Muscle of arm (tissue), 14 donors: ENCODE measurements at places on chromosomes 6 and 20. TPM values are rescaled to one million over a fixed set of nuclear protein-coding genes. Genes with fewer than 3 reads are reported as not detected.

The SLC17A4 gene
- not detected for polyA plus RNA-seq

The DZANK1 gene
- 2.3 TPM for polyA plus RNA-seq

The NMBR gene
- polyA plus RNA-seq = not detected

The PLN gene
- polyA plus RNA-seq = 11.4 TPM

The RNF144B gene
- 16.1 TPM for polyA plus RNA-seq

The LPA gene
- not detected for polyA plus RNA-seq

The TPD52L1 gene
- 27.7 TPM for polyA plus RNA-seq

DNA sequence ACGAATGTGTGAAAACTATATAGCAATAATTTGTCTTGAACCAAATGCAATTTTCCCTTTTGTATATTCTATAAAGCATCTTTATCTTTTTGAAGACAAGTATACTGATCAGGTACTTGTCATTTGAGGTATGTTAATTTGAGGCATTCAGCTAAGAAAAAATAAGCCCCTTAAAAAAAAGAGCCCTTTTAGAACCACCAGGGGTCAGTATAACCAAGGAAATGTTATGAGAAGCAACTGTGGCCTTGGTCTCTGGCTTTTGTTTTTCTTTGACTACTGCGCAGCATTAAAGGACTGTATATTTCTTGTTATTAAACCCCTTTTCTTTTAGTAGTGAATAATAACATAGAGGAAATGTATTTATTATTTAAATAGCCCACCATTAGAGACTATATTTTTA, 43.1 kb downstream of the CD109 start:
- DNase-seq = peak; percentile 78

GRCh38 chr20:13416531-13416930, 195.5 kb downstream of the ISM1 start:
- no peak for DNase-seq

DNA sequence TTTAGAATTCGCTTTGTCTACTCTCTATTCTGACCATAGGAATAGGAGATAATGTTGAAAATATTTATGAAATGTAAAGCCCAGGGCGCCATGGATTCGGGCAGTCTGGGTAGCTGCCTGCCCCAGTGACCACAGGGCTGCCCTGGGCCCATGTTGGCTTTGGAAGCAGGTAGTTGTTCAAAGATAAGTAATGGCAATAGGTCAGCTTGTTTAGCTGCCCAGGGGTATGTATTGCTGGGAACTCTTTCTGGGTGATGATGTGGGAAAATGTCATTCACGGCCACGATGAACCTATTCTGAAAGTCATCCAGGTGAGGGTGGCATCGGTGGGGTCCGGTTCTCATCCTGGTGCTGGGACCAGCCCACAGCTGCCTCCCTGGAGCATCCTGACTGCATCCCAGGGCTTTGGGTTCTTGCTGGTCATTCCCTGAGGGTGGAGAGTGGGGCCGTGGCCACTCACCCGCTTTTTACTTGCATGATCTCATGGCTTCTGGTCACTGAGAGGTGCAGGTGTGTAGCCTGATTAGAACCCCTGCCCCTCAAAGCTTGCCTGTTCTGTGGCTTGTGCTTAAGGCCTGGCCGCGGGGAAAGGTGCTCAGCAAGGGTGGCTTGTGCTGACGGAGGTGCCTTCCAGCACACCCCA, 102.8 kb downstream of the ERMARD start:
- DNase-seq = no peak

GRCh38 chr6:53578371-53578770, 33.5 kb upstream of the GCLC start:
- DNase-seq = no peak

- peak; percentile 53 for DNase-seq
These were observed 83.2 kb upstream of the FOXC1 start for GRCh38 chr6:1526398-1527072.

DNA sequence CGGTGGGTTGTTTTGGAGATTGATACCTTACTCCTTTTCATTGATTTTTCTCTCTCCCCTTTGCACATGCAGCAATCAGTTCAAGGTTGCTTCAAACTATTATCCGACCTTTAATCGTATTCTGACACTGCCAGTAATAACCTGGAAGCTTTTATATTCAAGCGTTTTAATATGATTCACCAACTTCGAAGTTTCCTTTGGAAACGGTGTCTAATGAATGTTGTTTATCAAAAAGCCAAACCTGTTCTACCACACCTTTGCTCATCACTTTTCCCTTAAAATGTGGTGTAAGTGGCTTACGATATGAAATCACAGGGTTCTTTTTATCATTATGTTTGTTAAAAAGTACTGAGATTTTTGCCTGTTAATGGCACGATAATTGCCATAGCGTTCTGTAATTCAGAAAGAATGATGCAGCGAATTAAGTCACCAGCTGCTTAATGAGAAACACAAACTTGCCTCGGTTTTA, 660 bp downstream of the STXBP5 start:
- no peak for DNase-seq

DNA sequence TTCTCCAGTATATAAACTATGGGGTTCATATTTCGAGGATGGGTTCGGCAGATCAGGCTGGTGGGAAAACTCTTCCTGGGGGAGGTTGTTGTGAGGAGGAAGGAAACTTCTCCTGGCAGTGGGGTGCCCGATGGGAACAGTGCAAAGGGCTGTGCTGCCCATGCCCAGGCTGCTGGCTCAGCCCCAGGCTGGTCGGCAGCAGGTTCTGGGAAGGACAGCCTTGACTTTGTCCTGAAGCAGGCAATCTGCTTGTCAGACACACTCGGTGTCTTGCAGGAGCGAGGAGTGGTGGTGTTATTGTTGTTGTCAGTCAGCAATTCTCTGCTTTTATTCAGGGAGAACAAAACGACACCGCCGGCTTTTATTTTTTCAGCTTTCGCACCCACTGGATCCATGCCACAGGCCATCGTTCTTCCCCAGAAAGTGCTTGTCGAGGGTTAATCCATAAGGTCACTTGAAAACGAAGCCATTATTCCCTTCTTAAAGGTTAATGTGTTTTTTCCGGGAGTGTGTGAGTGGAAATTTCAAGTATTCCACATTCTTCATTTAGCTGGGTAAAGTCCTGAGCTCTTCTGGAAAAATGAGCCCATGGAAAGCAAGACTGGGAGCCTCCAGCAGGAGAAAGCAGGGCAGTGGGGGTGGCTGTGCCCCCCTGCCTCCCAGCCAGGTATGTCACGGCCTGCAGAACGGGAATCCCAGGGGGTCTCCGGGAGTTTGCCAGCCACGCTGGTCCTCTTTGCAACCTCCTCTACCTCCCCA, 57.0 kb upstream of the STX16 start:
- no peak for DNase-seq

DNA sequence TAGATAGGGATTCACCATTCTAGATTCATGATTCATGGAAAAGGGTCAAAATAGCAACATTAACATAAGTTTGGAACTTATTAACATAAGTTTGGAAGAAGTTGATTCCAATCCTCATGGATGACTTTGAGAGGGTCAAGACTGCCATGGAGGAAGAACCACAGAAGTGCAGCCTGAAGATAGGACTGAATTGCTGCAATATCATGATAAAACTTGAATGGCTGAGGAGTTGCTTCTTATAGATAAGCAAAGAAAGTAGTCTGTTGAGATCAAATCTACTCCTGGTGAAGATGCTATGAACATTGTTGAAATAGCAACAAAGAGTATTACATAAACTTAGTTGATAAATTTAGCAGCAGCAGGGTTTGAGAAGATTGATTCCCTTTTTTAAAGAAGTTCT, 62.2 kb downstream of the GMDS start:
- no peak for DNase-seq

DNA sequence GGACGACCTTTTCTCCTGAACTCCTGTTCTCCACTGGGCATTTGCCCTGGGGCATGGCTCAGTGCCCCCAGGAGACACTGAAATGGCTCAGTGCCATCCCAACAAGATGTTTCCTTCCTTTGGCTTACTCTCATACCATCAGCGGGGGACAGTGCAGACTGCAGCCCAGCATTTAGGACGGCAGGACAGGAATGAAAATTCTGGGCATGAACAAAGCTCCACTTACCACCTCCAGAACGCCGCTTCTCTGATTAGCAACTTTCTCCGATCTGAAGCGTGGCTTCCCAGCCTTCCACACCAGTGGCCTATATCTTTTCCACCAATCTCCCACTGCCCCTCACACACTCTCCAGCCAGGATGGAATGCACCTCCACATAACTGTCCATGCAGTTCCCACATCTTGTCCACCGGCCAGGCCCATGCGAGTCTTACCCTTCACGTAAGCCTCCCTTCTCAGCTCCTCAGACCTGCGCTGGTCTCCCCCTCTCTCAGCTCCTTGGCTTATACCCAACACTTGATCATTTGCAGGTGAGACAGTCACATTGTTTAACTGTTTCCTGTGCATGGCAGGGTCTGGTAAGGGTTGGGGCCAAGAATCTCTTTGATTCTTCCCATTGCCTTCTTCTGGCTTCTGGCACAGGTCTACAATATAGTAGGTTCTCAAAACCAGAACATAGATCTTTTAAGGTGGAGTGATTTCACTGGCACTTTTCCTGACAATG, 114.5 kb downstream of the FYN start:
- no peak for DNase-seq

GRCh38 chr6:105569706-105570105, 166.8 kb upstream of the PREP start:
- DNase-seq = no peak

- DNase-seq = no peak
These were observed 21.4 kb downstream of the ARFGEF3 start for GRCh38 chr6:138182939-138183789.

DNA sequence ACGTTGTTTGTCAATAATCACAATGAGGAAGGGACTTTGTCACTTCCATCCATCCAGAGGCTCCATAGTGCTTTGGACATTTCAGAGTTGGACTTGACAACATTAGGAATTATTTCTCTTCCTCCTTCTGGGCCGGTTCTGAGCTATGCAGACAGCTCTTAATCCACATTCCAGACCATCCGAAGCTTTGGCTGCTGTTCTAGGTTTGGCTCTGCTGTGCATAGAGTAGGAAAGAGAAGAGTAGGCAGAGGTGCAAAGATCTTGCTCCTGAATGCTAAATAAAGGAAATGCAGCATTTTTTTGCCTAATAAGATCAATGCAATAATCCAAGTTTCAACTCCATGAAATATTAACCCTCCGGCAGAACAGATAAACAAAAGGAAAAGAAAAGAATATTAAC, 251.8 kb upstream of the PRND start:
- DNase-seq = no peak

DNA sequence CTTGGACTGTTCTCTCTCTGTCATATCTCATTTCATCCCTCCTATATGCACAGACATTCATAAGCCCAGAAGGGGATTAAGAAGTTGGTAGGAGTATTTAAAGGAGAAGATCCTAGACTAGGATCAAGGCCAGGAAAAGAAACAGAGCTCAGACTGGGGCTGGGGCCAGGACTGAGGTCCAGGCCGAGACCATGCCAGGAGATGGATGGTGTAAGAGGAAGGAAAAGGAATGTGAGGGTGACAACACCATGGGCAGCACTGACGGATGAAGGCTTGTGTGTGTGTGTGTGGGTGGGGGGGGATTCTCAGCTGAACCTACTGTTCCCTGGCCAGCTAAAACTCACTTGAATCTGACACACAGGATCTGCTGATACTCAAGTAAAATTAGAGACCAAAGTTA, 182.1 kb downstream of the KIF6 start:
- no peak for DNase-seq

GRCh38 chr6:49336514-49337131, 126.4 kb downstream of the MMUT start:
- no peak for DNase-seq

GRCh38 chr6:138772596-138773176, 883 bp upstream of the CCDC28A start:
- no peak for DNase-seq

- DNase-seq = no peak
These were observed 42.6 kb downstream of the UQCC2 start for GRCh38 chr6:33668914-33669313.

DNA sequence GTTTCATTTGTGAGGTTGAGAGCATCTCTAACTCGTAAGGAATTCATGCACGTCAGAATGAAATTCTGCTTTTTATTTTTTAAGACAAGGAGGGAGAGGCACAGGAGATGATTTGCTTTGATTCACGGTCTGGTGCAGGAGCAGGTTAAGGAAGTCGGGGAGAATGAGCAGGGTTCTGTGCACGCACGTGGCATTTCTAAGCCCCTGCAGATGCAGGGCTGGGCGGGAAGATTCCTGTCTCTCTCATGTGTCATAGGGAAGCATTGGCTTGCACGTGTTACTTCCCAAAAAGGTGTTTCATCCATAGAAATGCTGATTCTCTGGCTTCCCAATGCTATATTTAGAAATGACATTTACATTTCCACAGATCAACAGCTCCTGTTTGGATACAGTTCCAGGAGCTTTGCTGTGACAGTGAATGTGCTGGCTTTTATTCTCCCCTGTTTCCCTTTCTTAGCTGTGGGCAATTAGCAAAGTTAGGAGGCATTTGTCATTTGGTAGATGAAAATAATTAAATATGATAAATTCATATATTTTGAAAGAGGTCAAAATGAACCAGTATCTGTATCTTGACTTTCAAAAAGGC, 119.7 kb upstream of the ZFP64 start:
- no peak for DNase-seq

- DNase-seq = peak; percentile 9
These were observed 416.6 kb downstream of the DHX35 start for GRCh38 chr20:39378776-39379175.

DNA sequence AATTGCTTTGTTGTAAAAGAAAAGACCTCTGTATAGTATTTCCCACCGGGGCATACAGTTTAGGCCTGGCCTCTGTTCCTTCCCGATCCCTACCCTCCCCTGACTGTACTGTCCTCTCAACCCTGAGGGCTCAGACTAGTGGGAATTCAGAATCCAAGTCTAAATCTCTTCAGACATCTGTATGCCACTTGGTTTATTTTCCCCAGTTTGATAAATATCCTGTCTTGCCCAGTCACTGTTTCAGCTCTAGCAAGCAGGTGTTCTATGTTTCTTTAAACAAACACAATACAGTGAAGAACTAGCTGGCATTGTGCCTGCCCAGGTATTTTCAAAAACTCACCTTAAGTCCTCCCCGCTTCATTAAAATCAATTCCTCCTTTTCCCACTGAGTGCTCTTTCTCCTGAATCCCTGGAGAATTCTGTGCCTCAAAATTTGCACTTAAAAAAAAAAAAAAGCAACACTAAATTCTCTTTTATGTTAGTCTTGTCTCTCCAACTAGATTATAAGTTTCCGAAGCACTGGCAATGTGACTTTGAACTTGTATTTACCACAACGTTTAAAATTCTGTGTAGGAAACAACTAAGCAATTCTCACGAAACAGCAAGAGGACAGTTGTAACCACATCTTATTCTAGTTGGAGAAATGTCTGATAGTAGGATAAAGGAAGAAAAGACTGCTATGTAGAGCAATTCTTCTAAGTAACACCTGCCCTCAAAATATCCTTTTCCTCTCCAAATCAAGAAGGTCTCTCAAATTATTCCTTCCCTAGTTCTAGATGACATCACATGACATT, 112.0 kb upstream of the CARMIL1 start:
- DNase-seq = no peak
